ENCODE measurements at places on chromosomes 2 and 18.

DNA sequence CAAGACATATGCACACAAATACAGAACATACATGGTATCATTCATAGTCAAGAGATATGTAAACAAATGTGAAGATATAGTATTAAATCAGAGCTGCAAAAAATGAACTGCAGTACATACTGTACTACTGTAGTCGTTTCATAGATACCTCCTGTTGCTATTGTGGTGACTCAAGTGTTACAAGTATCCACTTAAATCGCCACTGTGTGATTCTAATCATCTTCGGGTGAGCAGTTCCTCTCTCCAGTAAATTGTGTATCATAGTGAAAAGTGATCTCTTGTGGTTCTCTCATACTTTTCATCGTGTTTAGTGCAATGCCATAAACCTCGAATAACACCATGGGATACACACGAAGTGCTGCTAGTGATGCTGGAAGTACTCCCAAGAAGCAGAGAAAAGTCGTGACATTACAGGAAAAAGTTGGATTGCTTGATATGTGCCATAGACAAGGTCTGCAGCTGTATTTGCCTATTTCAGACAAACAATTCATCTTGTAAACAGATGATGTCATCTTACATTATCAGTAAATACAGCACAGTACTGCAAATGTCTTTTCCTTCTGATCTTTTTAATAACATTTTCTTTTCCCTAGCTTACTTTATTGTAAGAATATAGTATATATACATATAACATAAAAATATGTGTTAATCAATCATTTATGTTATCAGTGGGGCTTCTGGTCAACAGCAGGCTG, 222.2 kb downstream of the BCL11A start:
- no peak for DNase-seq

DNA sequence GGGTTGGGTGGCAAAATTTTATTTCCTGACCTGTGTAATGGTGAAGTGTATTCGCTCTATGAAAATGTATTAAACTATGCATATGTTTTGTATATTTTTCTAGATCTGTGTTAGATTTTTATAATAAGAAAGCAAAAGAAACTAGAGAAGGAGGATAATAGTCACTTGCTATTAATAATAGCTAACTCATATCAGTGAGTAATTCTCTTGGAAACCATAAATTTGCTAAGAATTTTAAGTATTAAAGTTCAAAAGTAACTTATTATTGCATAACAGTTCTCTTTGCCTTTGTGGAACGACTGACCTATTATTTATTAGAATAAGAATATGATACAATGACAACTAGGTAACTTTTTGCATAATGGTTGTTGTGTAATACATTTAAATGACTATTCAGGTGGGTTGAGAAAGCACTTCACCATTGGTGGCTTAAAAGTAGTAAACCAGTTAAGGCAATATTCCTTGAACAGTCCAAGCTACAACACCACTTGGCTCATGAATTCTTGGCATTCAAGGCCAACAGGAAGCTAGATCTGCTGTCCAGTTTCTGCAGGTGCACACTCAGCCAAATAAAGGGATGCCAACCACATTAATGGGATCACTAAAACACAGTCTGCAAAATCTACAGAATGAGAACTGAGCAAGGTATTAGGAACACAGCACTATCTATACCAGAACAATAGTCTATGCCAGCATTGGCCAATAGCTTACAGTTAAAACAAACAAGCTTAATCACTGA, 921.3 kb downstream of the CPS1 start:
- no peak for DNase-seq

GRCh38 chr2:177188482-177189469, 23.8 kb upstream of the HNRNPA3 start:
- DNase-seq, result no peak

DNA sequence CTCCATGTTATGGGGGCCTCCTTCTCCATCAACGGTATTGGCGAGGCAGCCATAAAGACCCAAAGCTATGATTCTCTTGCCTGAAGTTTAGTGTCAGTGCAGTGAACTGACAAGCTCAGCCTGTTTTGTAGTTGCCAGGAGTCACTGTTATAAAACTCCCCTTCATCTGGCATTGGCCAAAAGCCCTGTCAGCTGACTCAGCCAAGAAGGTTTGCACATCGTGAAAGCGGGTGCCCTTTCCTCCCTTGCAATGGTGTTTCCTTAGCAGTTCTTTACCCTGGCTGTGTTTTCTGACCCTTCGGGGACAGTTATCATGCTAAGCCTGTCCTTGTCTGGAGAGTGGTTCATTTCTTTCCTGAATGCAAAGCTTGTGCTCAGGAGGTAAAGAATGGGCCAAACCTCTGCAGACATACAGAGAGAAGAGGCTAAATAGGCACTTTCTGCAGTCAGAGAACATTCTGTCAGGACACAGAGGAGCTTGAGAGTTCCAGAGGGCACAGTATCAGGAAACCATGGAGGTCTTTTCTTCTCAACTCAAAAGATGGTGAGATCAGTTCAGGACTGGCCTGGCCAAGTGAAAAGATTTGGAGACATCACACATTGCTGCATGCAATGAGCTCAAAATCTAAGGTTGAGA, 414.2 kb downstream of the ZNF521 start:
- DNase-seq, result peak; percentile 3

DNA sequence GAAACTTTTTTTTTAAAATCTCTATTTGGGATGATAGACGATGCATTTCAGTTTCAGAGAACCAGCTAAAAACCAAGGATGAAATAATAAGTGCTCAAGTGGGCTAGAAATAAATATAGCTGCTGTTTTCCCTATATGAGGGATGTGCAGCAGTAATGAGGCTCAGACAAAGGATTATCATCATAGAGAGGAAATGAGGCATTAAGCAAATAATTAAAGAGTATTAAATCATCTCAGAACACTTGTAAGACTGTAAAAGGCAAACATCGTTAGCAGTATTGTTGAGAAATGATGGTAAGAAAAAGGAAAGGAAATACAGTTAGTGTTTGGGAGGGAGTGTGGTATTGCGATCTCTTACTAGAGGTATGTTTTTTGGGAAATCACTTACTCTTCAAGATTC, 233.5 kb downstream of the TGIF1 start:
- no peak for DNase-seq

DNA sequence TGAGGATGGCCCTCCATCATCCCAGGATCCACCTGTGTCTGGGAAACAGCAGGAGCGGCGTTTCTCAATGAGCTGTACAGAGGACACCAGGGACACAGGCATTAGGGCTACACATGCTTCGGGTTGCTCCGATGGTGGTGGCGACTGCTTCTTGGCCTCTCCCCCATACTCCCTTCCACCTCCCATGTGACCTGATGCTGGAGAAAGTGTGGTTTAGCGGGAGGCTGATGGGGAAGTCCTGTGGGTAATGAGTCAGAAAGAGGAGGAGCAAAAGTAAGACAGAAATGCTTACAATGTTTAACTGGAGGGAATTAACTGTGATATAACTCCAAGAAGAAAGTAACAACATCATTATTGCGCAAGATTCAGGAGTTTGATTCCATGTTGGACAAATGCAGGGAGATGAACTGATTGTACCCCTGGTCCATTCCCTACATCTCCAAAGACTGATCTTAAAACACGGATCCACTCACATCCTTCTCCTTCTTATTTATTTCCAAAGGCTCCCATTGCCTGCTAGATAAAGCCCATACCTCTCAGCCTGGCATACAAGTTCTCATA, 186.6 kb downstream of the NRP2 start:
- no peak for DNase-seq

GRCh38 chr18:11741505-11742145, 52.6 kb downstream of the GNAL start:
- no peak for DNase-seq

- DNase-seq, result no peak
Observed at GRCh38 chr18:24341361-24341760, 56.3 kb downstream of the OSBPL1A start.

DNA sequence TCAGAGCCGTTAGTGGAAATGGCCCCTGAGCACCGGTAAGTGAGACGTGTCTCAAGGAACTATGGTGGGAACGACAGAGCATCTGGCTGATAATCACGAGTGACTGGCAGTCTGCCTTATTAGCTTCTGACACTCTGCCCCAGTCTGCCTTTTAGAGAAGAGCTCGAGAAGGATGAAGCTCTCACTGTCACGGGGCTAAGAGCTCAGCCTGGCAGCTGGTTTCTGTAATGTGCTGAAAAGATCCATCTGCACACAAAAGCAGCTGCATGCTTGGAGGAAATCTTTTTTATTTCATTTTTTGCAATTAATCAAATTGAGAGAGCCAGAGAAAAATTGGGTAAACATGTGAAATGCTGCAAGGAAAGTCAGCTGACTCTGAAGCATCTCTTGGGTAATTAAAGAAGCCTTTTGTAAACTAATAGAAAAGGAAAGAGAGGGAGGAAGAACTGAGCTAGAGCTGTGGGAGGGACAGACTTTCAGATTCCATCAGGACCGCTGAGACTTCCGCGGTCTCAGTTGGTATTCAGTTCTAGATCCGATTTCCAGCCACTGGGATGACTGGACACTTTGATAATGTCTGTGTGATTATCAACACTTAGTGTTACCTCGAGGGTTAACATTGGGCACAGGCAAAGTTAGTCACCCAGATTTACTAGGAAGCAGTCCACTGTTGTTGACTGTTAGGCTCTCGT, 24.4 kb downstream of the MBP start:
- DNase-seq, result peak; percentile 38

DNA sequence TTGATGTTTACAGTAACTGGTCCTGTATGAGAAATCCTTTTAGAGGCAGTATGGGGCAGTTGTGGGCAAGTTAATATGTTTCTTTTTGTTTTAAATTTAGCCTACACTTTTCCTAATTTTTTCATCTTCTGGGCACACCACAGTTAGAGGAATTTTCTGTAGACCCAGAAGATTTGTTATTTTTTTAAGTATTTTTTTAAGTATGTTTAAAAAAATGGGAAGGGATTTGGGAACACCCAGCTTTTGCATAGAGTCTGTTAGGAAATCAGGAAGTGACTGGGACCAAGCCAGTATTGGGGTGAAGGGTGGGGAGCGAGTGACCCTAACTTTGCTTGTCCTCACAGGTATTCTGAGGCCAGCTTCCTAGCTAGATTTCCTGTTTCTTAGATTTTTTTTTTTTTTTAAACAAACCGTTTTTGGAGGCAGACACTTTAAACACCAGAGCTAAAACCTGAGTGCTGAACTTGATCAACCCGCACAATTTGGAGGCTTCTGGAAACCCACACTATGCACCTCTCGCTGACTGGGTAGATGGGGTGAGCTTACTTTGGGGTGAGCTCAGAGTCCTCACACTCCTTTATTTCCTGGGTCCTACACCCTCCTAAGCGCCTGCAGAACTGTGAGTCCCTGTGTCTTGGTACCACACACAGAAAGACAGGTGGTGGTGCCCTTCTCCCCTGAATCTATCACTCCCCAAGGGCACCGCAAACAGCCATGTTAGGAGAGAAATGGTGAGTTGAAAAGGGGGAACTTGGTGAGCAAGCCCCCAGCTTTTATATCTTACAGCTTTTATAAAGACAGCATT, 5.2 kb downstream of the GATA6 start:
- DNase-seq, result no peak

DNA sequence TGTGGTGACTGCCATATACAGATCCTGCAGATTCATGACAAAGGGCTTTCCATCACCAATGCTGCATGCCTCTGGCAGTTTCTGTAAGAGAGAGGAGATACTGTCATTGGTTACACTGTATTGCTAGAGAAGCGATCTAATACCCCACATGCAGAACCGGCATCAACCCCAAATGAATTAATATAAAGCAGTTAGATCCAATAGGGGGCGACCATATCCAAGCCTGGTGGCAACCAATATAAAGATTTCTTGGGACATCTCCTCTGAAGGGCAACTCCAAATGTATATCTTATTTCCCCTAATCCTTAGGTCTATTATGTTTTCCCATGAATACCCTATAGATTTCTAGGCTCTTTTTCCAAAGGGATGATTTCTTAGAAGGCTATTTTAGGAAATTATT, 17.4 kb upstream of the IHH start:
- no peak for DNase-seq

GRCh38 chr2:130755256-130756052, at the start of gene AMER3:
Gene AMER3, plus strand, starts transcription at chr2:130755540. Its CDS starts 6,533 bp downstream, at chr2:130762073.
- no peak for DNase-seq

DNA sequence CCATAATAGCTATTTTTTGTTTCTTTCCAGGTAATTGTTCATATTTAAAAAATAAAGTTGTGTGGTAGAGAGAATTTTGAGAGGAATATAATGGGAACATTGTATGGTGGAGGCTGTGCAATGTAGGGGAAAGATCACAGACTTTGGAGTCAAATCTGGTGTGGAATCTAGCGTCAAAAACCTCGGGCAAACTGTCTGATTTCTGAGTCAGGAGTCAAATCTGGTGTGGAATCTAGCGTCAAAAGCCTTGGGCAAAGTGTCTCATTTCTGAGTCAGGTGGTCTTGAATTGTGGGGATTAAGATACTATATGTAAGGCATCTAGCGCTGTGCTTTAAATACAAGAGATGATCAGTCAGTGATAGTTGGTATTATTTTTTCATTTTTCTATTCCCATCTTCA, 5.1 kb downstream of the PTPN4 start:
- no peak for DNase-seq

DNA sequence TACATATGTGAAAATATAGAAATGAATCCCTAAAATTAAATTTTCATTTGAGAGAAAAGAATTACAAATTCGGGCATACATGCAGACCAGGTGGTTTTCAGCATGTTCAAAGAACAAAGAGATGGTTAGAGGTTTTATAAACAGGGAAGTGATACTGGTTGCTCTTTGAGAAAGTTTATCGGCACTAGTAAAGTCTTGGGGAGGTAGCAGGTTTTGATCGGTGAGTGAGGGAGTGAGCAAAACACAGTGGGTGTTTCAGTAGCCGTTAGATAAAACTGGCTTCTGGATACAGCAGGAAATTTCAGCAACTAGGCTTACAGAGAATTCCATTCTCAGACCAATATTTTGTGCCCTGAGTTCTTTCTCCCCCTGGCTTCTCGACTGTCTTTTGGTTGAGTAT, 51.1 kb downstream of the DSC3 start:
- DNase-seq, result no peak

- DNase-seq, result no peak
Observed at GRCh38 chr2:224136396-224136795, 97.3 kb upstream of the SERPINE2 start.

DNA sequence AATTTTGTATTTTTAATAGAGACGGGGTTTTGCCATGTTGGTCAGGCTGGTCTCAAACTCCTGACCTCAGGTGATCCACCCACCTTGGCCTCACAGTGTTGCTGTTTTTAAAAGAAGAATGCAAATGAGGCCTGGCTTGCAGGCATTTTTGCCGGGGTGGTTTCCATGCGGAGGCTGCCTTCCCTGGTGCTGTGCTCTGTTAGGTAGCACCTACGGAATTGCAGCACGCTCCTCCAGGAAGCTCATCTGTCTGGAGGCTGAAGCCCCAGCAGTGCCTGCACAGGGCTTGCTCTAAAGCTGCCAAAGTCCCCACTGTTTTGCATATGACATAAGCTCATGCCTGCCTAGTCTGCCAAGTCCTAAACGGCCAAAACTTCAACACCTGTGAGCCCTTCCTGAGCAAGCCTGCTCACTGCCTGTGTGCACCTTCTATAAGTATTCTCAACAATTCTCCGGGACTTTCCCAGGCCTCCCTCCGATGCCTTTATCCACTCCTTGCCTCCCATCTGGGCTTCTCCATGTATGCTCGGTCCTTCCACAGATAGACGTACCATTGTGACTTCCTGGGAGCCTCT, 551.3 kb upstream of the RAB6C start:
- DNase-seq, result no peak
